ENCODE measurements at places on chromosomes 4 and X. TPM values are rescaled to one million over a fixed set of nuclear protein-coding genes. Genes with fewer than 3 reads are reported as not detected.

The COL4A6 gene
- total RNA-seq, result 7.3 TPM

The SYTL4 gene
- total RNA-seq, result 3.8 TPM

The FAM241A gene
- 2.9 TPM for total RNA-seq

The MGARP gene
- total RNA-seq, result not detected

The HS3ST1 gene
- total RNA-seq, result 0.69 TPM

The ADGRG2 gene
- 2.4 TPM for total RNA-seq

The EFNB1 gene
- 42.6 TPM for total RNA-seq

The SLC7A11 gene
- total RNA-seq, result 2.1 TPM

The PRPS2 gene
- total RNA-seq, result 22.5 TPM

The MAGED1 gene
- total RNA-seq, result 82.5 TPM

The SLC38A5 gene
- 5.9 TPM for total RNA-seq

The CPE gene
- total RNA-seq, result 87.3 TPM

The RHOXF2 gene
- total RNA-seq, result not detected

The GPR143 gene
- total RNA-seq, result 1.6 TPM

The AFP gene
- total RNA-seq, result not detected

The CTAG1B gene
- not detected for total RNA-seq

The STIM2 gene
- 21.9 TPM for total RNA-seq

The ZNF827 gene
- total RNA-seq, result 15.6 TPM

The PLK4 gene
- total RNA-seq, result 15.4 TPM

The VCX3B gene
- total RNA-seq, result not detected

The USP27X gene
- total RNA-seq, result 3.1 TPM

The SSX3 gene
- not detected for total RNA-seq

The ASB12 gene
- total RNA-seq, result 2.6 TPM

The HAND2 gene
- 1.1 TPM for total RNA-seq

The AFF1 gene
- 25.4 TPM for total RNA-seq

The MCF2 gene
- total RNA-seq, result 0.20 TPM

The ADRA2C gene
- total RNA-seq, result 0.79 TPM

The HHIP gene
- total RNA-seq, result 3.6 TPM

The STOX2 gene
- total RNA-seq, result 11.8 TPM

The ZNF711 gene
- total RNA-seq, result 25.4 TPM

The NAAA gene
- 16.4 TPM for total RNA-seq

The EGF gene
- total RNA-seq, result 3.5 TPM

The BEX1 gene
- 0.30 TPM for total RNA-seq

The TAF7L gene
- 0.20 TPM for total RNA-seq

The ARL9 gene
- total RNA-seq, result 0.10 TPM

The ELK1 gene
- total RNA-seq, result 8.2 TPM

The PCDH18 gene
- total RNA-seq, result 118 TPM

The MOSPD2 gene
- 20.6 TPM for total RNA-seq

The HPF1 gene
- total RNA-seq, result 21.1 TPM

The MXRA5 gene
- total RNA-seq, result 30.7 TPM

The DUSP9 gene
- total RNA-seq, result 0.10 TPM

The EPHA5 gene
- total RNA-seq, result 0.59 TPM

The SPANXD gene
- total RNA-seq, result not detected

The RHOXF2B gene
- not detected for total RNA-seq

The USP17L17 gene
- total RNA-seq, result not detected

Measured in skin of body (tissue), 3 donors.